IPS DF 19.7 (cell line): ENCODE measurements at places on chromosomes 3 and 15.
A peak's percentile ranks its signal among the peaks of the same experiment; 100 is the strongest.

GRCh38 chr3:148439254-148439822, 258.4 kb upstream of the AGTR1 start:
- no peak for DNase-seq

DNA sequence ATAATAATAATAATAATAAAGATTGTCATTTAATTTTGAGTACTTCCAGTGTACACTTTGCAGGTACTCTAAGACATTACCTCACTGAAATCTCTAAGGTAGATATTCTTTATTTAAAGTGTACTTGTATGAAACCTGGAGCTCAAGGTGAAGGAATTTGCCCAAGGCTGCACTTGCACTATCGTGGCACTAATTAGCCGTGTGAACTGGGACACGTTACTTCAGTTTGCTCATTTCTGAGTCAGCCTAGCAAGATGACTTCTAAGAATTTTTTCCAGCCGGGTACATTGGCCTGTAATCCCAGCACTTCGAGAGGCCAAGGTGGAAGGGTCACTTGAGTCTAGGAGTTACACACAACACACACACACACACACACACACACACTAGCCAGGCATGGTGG, 33.5 kb downstream of the MLH1 start:
- no peak for DNase-seq

- DNase-seq: no peak
Observed at GRCh38 chr3:195573611-195574496, 9.9 kb downstream of the APOD start.

DNA sequence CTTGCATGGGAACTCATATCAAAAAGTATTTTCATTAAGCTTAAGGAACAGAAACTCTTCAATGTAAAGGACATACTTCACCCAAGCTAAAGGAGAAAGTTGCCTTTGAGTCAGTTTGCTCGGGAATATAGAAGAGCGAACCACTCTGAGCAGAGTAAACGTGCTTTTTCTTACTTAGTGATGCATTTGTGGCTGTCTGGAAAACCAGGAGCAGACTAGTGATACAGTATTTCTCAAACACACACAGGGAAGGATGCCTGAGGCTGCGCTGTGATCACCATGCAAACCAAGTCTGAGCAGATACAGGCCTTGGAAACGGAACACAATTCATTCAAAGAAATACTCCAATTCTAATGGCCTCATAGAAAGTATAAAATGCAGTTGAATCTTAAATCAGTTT, 121.0 kb upstream of the CDIN1 start:
- no peak for DNase-seq

GRCh38 chr15:29113336-29114220, 156.0 kb downstream of the NSMCE3 start:
- DNase-seq: no peak

GRCh38 chr15:43067717-43068461, 37.9 kb downstream of the UBR1 start:
- DNase-seq: peak; percentile 5

DNA sequence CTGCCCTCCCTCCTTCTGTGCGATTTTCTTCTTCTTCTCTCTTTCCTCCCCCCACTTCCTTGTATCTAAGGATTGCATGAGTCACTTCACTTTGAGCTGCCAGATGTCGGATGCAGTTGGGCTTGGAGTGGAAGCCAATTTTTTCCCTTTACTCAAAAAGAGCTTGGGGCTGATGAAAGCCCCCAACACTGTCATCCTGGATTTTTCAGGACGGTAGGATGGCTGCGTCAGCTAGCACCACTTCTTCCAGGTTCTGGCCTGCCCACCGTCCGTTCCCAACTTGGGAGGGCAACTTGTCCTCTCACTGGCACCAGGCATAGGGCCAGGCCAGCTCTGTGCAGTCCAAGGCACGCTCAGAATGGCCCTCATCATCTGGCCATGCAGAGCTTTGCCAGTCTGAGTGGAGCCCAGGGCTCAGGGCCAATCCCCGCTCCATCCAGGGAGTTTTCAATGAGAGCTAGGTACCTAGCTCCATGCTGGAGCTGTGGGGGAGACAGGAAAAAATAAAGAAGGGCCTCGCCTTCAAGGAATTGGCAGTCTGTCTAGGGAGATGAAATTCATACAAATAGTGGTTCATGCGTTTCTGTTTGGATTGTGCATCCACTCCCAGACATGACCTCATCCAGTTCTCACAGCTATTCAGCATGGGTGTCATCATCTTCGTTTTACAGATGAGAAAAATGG, 47.7 kb upstream of the INSYN1 start:
- DNase-seq: no peak

DNA sequence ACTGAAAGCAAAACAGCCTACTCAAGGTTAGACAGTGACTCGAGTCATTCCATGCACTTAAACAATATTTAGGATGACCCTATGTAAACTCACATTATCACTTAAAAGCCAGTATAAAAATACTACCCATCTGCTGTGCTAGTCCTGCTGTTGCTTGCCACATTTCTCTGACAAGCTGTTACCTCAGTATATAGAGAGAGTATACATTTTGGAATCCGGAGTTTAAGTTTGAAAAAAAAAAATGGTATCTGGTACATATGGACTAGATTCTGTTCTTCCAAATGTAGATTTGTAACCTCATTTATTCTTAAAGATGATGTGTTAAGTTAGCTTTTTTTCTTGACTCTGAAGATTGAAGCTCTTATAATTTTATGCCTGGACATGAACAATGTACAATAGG, 503.8 kb upstream of the TPRG1 start:
- no peak for DNase-seq

GRCh38 chr3:16998236-16998923, 113.6 kb downstream of the PLCL2 start:
- no peak for DNase-seq

DNA sequence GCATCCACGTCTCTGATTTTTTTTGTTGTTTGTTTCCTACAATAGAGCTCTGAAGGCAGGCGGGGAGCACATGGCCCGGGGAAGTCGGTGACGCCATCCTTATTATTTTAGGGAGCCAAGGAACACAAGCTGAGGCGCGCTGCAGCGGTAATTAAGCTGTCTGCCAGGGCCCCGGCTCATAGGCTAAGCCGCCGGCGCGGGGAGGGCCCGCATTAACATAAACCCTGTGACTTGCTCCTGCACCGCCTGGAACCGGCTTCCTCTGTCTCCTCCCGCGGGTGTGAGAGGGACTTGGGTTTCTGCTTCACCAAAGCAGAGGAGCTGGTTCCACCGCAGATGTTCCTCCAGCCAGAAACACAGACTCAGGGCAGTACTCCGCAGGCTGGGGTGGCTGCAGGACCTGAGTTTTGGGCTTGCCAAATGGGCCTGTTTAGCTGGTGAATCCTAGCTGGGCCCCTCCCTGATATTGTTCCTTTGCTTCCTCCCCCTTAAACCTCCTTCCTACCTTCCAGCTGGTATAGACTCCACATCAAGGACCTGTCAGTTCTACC, 25.3 kb downstream of the ANP32A start:
- peak; percentile 77 for DNase-seq

GRCh38 chr3:134030379-134031347, 938 bp upstream of the SLCO2A1 start:
- no peak for DNase-seq

DNA sequence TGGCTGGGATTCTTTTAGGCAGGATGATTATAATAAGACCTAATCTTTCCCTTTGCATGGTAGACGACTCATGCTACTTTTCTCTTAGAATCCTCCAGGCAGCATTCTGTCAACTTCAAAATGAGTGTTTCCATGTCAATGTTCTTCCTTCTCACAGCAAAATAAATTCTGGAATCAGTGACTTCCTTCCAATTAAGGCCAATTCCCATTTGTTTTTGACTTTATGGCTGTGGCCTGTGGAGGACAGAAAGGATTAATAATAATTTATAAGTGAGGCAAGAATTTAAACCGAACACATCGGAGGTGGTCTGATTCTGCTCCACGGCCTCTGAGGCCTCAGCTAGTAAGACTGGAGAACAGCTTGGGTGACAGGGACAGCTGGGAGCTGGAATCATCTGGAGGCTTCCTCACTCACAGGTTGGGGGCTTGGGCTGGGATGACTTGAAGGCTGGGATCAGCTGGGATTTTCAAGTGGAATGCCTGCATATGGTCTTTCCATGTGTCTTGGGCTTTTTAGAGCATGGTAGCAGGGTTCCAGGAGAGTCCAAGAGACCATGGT, 241.8 kb upstream of the MCTP2 start:
- DNase-seq: no peak

DNA sequence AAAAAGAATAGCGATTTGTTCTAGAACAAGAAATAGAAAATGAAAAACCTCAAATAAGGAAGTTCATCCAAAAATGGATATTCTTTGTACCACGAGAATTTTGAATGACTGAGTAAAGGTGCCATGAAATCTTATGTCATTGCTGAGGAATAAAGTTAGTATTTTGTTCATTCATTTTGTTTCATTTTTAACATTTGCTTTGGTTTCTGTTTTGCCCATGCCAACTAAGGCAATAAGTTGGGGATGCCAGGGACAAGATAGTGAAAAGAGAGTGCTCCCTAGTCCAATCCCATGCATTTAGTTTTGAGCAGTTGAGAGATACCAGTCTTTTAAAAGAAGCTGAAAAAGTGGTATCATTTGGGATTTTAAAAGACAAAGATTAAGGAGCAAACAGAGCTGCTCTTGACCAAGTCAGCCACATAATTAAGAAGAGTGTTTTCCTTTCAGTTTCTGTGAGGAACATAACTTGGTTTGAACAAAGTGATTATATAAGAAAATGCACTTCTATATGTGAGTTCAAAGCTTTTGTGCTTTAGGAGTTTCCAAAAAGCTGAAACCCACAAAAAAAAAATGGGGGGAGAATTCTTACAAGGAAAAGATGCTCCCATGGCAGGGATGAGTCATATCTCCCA, 201.4 kb downstream of the PLOD2 start:
- DNase-seq: no peak

DNA sequence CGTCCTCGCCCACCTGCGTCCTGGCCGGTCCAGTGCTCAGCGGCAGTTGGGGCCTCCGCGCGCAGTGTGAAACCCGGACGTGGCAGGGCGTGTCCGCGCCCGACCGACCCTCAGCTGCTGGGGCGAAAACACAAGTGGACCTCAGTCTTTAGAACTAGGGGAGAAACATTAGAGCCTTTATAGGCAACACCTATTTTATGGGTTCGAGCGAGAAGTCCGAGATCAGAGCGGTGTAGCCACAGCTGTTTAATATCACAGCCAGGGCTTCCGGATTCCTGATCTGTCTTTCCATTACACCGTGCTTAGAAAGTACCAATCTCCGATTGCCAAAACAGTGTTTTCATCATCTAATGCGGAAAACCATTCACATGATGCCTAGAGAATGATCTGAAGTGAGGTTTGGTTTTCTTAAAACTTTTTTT, 506 bp downstream of the RAD51 start:
- no peak for DNase-seq

- DNase-seq: no peak
Observed at GRCh38 chr3:31274326-31275024, 258.2 kb upstream of the STT3B start.
